ENCODE measurements at places on chromosomes 16 and 17.

- DNase-seq = no peak
Observed at GRCh38 chr16:87054154-87054553, 263.0 kb downstream of the C16orf95 start.

DNA sequence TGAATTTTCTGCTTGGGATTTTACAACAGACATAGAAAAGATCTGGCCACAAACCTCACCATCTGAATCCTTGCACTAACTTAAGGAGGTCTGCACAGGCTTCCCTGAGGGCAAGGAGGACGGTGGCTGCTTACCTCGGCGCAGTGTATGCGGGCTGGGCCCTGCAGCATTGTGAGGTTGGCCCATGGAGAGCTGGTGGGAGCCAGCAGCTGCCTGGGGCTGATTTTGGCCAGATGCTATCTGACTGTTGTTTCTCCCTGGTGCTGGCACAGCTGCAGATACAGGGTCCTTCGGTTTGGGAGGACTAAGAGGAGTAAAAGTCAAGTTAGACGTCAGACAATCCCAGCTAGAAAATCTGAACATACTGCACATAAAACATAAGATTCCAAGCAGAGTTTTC, 79.8 kb downstream of the ARHGAP17 start:
- DNase-seq = no peak

GRCh38 chr16:58264007-58264406, 30.8 kb downstream of the PRSS54 start:
- DNase-seq = no peak

- no peak for DNase-seq
Observed at GRCh38 chr16:79589601-79590102, 10.9 kb downstream of the MAF start.

- peak; percentile 41 for DNase-seq
Observed at GRCh38 chr16:46673320-46674013, 15.5 kb downstream of the VPS35 start.

GRCh38 chr16:50856991-50857390, 115.1 kb downstream of the CYLD start:
- no peak for DNase-seq

DNA sequence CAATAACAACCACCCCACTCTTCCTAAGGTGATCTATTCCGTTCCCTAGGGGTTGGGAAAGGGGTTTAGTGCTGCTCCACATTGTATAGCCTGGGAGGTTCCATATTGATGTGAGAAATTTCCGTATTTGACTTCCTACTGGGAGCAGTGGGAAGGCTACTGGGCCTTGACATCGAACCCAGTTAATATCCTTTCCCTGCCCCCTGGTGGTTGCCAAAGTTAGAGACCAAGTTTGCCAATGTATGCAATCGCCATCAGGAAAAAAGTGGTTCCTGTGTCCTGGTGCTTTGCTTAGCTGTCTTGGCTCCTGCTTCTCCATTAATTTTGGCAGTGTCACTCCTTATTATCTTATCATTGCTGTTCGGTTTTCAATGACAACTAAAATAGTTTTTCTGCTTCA, 914.9 kb downstream of the KCNJ2 start:
- DNase-seq = peak; percentile 57

Data from nephron progenitor cell (in vitro differentiated cells).